ENCODE measurements at places on chromosomes 5 and 9.

DNA sequence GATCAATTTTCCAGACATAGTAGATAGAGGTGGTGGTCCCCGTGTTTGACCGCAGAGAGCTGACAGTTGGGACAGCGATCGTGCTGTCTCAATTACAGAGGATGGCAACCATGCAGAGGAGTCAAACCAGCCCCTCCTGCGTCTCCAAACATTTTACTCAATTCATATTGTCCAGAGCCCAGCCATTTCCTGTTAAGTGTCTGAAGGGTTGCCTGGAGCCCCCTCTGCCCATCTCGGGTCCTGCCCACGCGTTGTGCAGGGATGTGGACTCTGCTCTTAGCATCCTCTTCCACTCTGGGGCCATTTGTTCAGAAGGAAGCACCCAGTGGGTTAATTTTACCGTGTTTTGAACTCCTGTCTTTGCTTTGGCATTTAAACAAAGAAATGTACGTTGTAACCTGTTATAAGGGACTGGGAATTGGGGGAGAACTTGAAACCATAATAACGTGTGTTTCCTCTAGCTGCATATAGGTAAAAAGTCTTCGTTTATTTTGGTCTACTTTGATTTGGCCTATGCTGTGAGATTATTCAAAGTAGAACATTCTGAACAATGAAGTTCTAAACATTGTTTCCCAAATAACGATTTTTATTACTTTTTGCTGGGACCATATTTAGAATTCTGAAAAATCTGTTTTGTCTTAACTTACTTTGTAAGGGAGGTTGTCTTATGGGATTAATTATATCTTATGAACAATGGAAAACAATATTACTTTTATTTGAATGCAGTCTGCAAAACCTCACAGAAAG, 876 bp downstream of the EGFLAM start:
- no peak for DNase-seq

DNA sequence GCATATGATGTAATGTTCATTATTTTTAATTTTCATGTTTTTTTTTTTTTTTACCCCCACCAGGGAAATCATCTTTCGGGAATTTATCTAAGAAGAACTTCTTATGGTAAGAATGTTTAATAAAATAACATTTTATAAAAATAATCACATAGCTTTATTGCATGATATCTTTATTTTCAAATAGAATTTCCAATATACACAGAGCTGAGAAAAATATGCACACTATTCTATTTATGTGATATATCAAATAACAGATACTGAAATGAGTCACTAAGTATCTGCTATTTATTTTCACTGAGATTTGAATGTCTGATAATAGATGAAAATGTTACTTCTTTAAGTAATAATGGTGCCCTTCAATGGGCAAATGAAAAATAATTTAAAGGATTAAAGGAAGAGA, 1217.3 kb downstream of the MAT2B start:
- DNase-seq, result no peak

- DNase-seq, result no peak
Observed at GRCh38 chr5:90307322-90307721, 102.2 kb downstream of the CETN3 start.

GRCh38 chr9:95477441-95477840, 39.3 kb downstream of the PTCH1 start:
- no peak for DNase-seq

DNA sequence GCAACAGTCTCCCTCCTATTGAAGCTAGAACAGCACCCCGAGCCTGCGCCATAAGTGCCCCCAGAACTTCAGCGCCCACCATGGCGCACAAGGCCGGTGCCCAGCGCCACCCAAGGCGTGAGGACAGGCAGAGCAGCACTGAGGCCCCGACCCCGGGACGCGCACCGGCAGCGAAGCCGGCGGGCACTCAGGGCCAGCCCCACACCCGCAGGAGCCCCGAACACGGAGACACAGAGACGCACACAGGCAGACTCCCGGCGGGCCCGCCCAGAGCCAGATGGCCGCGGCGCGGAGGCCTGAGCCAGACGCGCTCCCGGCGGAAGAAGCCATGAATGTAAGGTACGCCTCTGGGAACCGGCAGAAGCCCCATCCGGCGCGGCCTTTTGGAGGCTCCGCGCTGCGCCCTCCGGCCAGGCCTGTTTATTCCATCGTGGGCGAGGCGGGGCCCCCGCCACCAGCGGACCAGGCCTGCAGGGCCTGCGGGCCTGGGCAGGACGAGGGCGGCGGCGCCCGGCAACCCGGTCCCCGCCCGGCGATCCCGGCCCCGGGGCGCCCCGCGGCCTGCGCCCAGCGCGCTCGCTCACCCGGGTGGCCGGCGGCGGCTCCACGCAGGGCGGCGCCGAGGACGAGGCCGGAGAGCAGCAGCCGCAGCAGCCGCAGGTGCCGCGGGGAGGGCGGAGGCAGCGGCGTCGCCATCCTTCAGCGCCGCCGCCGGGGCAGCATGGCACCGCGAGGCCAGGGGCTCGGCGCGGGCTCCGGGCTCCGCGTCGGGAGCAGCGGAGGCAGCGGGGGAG, 486 bp downstream of the NPDC1 start:
- no peak for DNase-seq

- no peak for DNase-seq
Observed at GRCh38 chr5:177509381-177509951, at the start of gene DOK3. Gene DOK3 (minus strand): TSS chr5:177509826. CDS start chr5:177509540, 286 bp downstream.

GRCh38 chr9:120536094-120536493, 43.9 kb downstream of the CDK5RAP2 start:
- no peak for DNase-seq

DNA sequence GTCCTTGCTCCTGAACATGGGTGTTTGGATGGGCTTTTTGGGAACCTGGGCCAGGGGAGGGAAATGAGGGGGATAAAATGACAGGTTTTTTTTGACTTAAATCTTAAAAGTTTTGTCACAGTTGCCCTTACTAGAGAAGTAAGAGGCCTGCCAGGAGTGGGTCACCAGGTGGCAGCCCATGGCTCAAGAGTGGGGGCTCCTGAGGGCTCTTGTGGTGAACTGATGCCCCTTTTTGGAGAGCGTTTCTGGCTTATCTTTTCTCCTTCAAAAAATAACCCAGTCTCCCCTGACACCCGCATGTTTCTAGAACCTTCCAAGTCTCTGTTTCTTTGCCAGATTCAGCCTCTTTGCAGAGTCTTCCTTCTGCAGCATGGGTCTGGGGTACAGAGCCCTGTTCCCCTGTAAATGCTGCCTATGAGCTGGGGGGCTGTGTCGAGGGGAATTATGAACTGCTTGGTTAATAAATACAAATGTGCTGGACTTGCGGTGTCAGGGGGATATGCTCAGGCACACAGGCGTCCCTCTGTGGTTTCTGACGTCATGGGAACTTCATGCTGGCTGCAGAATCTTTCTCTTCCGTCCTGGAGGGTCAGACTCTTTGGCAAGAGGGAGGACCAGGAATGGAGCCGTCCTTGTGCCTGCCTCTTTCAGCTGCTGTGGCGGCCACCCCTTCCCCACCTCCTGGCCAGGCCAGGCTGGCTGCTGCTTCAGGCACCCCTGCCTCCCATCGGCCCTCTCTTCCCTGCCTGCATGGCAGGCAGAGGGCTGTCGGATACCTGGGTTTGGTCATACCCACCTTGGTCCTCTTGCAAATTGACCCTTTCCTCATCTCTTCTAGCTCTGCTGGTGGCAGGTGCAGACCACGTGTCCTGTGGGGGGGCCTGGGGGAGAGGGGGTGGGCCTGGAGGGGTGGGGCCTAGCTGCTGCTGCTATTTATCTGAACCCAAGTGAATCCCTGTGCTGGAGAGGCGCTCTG, 30.1 kb downstream of the PTPA start:
- DNase-seq, result no peak

DNA sequence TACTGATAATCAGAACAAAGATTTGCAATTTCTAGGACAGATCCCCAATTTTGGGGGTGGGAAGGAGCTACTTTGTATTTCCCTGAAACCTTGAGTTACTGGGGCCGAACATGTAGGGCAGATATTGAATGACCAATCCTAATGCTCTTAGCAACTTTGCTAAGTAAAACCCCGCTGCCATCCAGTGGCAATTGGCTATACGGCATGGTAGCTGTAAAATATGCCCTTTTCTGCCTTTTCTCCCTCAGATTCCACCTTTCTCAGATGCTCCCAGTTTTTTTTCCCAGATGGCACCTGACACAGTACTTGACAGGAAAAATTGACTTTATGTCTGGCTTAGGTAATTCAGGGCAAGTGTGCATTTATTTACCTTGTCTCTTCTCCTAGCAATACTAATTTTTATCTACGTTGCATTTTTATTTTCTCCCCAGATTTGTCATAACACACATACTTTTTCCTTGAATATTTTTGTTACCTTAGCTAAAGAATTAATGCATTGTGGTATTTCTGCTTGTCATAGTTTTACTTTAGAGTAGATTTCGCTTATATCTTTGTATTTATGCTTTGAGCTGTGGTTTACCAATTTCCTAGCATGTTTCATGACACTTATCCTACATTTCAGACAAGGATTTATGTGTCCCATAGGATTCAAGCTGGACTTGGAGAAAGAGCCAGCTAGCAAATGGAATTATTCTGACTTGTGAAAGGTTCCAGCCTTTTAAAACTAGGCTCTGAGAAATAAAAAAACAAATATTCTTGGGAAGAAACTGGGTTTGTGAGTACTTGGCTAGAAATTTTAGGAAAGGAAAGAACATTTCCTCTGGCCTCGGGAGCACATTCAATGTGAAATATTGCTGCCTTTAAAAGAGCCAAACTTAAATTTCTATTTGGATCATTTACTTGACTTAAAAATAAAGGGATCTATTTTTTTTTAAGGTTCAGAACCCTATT, 37.4 kb downstream of the PIK3R1 start:
- DNase-seq, result no peak

DNA sequence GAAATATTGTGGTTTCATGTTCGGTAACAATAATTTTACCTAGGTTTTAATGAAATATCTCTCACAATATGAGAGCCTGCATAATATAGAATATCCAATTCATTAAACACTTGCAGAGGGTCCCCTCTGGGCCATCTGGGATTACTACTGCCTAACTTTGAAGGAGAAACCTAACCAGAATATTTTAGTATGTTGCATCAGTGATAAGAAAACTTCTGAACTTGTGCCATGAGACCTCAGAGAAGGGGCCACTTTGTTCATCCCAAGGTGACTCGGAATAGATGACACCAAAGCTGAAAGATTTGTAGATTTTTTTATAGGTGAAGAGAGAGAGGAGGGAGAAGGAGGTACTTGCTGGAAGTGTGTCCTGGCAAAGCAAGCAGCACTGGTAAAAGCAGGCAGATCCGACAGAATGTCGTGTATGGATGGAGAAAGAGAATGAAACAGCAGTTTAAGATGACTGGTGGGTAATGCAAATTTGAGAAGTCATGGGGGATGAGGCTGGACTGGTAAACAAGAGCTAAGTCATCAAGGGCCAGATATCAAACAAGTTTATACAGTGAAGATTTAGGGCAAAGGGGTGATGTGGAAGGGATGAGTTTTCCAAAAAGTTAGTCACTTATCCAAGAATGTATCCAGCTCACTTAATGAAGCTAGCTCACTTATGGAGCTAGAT, 372.3 kb downstream of the ADGRV1 start:
- DNase-seq, result no peak

- DNase-seq, result no peak
Observed at GRCh38 chr5:121945261-121945660, 16.5 kb upstream of the SRFBP1 start.

- no peak for DNase-seq
Observed at GRCh38 chr9:81080900-81081299, 608.4 kb downstream of the TLE1 start.

- no peak for DNase-seq
Observed at GRCh38 chr9:121185178-121185745, 16.4 kb downstream of the RAB14 start.

GRCh38 chr9:128558431-128559310, 6.3 kb downstream of the SPTAN1 start:
- no peak for DNase-seq

- no peak for DNase-seq
Observed at GRCh38 chr5:8650186-8650585, 781.2 kb downstream of the MTRR start.

DNA sequence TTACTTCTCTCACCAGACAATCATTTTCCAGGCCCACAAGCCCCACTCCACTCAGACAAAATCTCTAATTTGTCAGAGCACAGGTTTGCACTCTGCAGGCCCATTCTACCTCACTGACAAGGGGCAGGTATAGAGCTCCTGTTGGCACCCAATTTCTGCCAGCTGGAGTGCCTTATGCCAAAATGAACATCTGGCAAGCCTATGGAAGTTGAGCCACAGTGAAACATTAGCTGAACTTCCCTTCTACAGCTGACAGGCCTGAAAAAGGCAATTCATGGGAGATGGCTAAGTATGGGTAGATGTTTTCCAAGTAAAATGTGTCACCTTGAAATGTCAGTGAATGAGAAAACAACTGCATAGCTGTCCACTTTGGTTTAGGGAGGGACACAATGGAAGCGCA, 87.0 kb downstream of the SPOCK1 start:
- DNase-seq, result no peak
